DMS53 (cell line): ENCODE measurements at places on chromosomes 12 and 14.

DNA sequence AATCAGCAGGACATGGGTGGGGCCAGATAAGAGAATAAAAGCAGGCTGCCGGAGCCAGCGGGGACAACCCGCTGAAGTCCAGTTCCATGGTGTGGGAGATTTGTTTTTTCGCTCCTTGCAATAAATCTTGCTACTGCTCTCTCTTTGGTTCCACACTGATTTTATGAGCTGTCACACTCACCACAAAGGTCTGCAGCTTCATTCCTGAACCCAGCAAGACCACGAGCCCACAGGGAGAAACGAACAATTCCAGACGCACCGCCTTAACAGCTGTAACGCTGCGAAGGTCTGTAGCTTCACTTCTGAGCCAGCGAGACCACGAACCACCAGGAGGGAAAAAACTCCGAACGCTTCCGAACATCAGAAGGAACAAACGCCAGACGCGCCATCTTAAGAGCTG is 2.8 kb upstream of the CNIH1 start:
- no peak for DNase-seq

GRCh38 chr12:54692353-54692752 is 44.2 kb upstream of the DCD start:
- no peak for DNase-seq

DNA sequence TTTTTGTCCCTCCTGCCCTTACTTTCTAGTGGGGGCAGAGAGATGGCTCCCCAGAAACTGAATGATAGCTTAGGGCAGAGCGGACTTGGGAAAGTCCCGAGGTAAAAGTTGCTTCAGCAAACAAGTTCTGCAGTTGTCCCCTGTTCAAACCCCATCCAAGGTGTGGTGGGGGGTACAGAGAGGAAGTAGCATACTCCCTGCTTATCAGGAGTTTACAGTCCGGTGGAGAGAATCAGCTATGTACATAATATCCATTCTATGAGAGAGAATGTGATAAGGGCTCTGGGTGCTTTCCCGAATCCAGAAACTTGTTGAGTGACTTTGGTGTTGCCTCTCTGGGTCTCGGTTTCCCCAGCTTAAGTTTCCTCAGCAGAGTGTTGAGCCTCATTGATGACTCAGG is 40.4 kb upstream of the VRK1 start:
- no peak for DNase-seq

- no peak for DNase-seq
Observed at GRCh38 chr12:59240048-59240447, 319.7 kb upstream of the LRIG3 start.

GRCh38 chr14:93456356-93456755 is 25.6 kb downstream of the UNC79 start:
- no peak for DNase-seq

DNA sequence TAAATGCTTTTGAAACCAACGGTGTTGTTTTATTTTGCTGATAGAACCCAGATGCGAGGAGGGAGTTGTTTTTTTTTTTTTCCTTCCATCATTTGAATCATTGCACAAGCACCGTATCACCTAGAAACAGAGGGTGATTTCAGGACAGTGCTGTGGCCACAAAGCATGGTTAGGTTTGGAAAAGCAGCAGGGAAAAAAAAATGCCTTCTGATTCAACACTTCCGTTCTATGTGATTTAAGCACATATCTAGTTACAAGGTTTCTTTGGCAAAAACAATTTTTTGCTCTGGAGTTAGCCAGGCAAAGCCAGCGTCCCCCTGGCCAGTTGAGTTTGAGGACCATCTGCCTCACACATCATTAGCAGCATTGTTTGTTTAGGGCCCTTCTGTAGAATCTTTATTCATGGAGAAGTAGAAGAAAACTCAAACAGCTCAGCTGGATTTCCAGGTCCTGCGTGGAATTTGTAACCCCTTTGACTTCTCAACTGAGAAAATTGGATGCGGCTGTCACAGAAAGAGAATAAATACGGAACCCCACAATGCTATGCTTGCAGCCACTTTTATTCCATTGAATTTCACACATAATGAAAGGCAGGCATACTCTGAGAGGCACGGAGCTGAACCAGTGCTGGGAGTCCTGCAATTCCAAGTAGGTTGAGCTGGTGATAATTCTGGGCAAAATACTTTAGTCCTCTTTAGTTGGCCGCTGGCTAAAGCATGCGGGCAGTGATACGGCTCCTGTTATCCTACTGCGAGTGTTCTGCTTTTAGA is 17.0 kb upstream of the WNT5B start:
- no peak for DNase-seq

DNA sequence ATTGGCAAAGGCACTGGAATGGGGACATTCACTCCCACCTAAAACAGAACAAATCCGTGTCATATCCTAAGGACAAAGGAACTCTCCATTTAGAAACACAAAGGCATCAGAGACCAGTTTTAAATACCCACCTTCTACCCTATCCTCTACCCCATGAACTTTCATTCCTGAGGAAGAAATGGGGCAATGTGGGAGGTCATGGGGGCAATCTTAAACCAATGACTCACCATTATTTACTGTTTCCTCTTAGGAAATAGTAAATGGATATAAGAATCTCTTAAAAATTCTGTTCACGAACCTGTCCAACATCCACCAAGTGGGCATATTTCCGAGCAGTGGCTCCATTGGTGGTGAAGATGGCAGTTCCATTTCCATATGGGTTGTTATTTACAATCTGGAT is 19.4 kb downstream of the ALDH6A1 start:
- no peak for DNase-seq

GRCh38 chr14:31819281-31819680 is 257.8 kb upstream of the ARHGAP5 start:
- DNase-seq = no peak

- peak; percentile 43 for DNase-seq
Observed at GRCh38 chr12:52148464-52149181, 43.2 kb downstream of the KRT80 start.
